ENCODE measurements at places on chromosomes 1 and 21.

GRCh38 chr1:202029171-202029665, 18.8 kb downstream of the ELF3 start:
- no peak for DNase-seq

DNA sequence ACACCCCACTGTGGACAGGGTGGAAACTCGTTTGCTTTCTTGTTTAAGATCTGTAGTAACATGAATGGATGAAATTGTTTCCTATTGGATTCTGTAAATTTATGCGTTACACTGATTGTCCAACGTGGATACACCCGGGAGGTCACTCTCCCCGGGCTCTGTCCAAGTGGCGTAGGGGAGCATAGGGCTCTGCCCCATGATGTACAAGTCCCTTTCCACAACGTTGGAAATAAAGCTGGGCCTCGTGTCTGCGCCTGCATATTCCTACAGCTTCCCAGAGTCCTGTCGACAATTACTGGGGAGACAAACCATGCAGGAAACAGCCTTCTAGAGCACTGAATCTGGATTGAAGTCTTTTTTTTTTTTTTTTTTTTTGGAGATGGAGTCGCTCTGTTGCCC, 1.4 kb downstream of the RCC1 start:
- no peak for DNase-seq

DNA sequence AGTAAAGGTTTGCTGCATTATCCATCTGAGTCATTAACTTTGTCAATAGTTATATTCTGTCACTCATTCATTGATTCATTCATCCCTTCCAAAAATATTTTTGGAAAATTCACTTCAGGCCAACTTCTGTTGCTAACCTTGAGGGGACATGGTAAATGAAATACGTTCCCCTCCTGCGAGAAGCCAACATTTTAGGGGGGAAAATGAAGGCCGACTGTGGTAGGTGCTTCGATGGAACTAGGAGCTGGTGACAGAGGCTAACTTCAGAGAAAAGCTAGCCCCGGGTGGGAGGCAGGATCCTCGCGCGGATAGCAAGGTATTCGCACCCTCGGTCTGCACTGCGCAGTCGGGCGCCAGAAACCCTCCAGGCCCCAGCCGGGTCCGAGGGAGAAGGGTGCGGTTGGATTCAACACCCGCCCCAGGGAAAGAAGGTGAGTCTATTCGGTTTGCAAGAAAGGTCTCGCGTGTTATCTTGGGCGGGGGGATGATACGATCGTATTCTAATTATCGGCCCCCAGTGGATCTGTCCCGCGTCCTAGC, 646 bp upstream of the RRP15 start:
- DNase-seq: no peak

- peak; percentile 39 for DNase-seq
These were observed 5.5 kb downstream of the KCNA10 start for GRCh38 chr1:110513511-110513910.

DNA sequence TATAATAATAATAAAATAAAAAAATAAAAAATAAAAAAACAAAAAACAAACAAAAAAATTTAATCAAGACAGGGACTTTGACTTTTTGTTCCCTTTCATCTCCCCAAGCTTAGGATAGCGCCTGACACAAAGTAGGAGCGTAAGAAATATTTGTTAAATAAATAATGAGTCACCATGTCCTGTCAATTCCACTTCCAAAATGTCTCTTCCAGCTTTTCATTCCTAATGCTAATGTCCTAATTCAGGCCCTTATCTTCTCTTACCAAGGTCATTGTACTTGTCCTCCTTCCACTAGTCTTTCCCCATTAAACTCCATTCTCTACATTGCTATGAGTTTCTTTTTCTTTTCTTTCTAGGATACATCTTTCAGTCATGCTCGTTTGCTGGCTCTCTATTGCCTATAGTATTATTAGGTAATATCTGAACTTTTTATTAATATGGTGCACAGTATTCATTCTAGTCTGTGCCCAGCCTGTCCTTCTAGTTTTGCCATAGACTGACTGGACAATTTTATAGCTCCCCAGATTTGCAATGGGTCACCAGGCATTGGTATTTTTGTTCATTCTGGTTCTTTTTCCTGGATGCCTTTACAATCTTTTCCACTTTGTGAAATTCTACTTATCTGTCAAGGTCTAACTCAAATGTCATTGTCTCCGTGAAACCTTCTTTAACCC, 11.4 kb downstream of the NEXN start:
- no peak for DNase-seq

DNA sequence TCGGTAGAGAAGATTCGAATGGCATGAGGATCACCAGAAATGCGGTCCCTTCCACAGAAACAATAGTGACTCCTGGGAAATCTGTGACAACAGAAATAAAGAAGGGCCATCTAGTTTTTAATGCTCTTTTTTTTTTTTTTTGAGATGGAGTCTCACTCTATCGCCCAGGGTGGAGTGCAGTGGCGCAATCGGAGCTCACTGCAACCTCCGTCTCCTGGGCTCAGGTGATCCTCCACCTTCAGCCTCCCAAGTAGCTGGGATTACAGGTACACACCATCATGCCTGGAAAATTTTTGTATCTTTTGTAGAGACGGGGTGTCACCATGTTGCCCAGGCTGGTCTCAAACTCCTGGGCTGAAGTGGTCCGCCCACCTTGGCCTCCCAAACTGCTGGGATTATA, 43.9 kb downstream of the L1TD1 start:
- no peak for DNase-seq

GRCh38 chr1:59154401-59154800, 142.5 kb upstream of the FGGY start:
- DNase-seq: no peak

GRCh38 chr1:43493661-43494450, 36.8 kb upstream of the PTPRF start:
- DNase-seq: peak; percentile 68

DNA sequence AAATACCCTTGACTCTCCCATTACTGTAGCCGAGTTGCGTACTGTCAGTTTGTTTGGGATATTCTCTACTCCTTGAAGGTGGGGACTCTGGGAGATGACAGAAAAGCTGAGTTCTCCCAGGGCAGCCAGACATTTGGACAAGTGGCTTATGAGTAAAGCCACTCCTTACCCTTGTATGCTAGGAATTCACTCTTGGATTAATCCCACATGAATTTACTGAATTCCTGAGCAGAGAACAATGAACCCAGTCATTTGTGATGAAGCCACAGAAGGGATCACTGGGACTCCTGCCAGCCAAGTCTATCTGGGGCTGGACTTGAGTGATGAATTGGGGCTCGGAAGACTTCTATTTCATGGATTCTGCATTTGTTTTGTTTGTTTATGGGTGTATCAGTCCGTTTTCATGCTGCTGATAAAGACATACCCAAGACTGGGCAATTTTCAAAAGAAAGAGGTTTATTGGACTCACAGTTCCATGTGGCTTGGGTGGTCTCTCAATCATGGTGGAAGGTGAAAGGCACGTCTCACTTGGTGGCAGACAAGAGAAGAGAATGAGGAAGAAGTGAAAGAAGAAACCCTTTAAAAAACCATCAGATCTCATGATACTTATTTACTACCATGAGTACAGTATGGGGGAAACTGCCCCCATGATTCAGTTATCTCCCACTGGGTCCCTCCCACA, 25.1 kb downstream of the C1orf116 start:
- DNase-seq: peak; percentile 18

GRCh38 chr1:165738794-165739193, 29.9 kb downstream of the TMCO1 start:
- no peak for DNase-seq

DNA sequence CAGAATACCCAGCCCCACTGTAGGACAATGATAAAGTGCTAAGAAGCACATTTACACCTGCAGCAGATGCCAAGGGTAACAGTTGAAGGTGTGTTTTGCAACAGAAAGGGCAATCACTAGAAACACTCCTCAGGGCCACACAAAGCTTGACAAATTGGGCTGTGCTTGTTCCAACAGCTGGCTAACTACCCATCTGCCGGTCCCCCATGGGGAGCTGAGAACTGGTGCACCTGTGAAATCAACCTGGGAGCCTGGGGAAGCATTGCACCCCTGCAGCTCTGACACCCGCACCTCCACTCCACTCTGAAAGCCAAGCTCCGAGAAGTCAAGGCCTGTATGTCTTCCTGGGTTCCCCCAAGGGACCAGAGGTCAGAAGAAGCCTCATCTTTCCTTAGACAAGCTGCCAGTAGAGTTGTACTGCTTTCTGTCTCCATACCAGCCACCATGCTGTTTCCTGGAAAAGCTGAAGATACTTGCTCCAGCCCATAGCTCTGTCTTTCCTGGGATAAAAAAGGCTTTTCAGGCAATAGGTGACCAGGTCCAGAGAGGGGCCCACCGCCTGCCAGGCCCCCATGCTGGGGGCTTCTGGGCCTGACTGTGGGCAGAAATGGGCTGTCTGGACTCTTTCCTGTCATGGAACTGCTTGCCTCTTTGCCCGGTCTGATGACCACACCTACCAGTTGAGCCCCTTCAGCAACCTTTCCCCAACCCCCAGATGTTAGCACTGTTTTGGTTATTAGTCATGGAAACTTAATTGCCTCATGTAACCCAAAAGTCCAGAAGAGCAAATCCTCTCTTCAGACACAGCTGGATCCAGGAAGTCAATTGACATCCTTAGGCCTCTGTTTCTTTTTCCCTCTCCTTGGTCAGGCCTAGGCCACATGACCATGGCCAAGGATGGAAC, 93.6 kb downstream of the KIF14 start:
- no peak for DNase-seq

DNA sequence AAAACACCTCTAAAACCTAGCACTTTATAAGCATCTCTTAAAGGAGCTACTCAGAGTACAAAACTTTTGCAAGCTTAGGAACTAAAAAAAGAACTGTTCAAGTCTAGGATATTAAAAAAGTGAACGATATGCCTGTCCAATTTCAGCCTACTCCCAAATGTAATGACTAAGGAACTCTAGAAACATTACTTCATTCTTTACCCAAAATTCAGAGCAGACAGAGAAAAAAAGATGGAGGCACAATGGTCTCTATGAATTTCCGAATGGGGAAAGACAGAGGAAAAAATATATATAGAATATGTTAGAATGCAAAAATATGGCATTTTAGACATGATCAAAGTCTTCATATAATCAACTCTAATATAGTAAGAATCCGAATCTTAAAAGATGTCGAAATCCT, 61.2 kb downstream of the TP53BP2 start:
- no peak for DNase-seq

- DNase-seq: no peak
These were observed 18.6 kb upstream of the RALGPS2 start for GRCh38 chr1:178706432-178706831.

DNA sequence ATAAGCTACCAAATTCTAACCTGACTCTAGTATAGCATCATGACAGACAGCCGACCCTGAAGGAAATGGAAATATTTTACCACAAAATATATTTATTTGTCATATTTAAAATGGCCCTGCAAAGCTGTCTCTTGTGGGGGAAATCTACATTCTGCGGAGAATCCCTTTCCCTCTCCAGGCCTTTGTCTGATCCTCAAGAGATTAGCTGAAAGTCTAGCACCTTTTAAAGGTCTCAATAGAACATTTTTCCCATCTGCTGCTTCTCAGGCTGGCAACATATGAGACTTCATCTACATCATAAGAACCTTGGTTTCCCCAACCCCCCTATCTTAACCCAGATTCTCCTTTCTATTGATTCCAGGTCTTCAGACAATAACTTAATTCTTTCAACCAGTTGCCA, 1.7 kb upstream of the OR11L1 start:
- DNase-seq: no peak

DNA sequence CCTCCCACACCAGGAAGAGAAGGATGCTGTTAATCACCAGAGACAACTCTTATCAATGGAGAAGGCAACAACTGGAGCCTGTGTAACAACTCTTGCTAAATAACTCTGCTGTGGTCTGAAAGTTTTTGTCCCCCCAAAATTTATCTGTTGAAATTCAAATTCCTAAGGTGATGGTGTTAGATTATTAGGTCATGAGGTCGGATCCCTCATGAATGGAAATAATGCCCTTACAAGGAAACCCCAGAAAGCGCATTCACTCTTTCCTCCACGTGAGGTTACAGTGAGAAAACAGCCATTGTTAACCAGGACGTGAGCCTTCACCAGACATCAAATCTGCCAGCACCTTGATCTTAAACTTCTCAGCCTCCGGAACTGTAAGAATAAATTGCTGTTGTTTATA, 141.9 kb upstream of the CXADR start:
- DNase-seq: peak; percentile 32

DNA sequence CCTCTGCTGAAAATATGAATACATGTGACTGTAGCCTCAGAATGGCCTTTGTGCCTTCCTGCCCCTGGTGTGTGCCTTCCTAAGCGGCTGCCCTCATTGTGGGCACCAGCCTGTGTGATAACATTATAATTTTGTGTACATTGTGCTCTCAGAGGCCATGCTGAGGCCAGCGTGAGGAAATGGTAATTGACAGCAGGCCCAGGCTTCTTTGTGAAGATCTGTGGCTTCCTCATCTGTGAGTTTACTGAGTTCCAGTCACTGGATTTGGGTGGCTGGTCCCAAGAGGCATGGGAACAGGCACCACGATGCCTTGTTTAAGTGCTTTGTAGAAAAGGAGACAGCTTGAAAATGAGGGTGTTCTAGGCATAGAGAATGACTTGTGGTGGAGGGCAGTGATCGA, 389.3 kb downstream of the OMA1 start:
- no peak for DNase-seq

GRCh38 chr21:42189860-42190485, 29.0 kb upstream of the ABCG1 start:
- no peak for DNase-seq

GRCh38 chr1:29062157-29062942, 61.4 kb downstream of the TMEM200B start:
- DNase-seq: no peak

- DNase-seq: no peak
These were observed 18.7 kb upstream of the GOLT1A start for GRCh38 chr1:204232526-204232925.

DNA sequence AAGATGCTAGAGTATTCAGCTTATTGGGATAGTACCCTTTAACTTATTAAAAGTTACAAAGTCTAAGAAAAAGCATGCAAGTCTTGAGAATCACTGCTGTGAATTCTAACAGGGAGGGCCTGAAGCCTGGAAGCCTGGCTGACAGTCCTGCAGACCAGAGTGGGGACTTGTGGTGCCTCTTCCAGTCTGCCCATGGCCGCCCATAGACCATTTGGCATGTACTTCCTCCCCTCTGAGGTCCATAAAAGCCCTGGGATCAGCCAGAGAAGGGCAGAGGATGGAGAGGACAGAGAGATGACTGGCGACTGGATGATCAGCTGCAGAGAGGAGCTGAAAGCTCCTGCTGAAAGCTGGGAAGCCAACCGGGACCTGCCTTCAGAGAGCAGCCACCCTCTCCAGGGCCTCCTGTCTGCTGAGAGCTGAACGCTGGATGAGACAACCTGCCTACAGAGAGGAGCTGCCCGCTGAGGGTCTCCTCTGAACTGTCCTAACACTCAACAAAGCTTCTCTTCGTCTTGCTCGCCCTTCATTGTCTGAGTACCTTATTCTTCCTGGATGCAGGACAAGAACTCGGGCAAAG, 12.5 kb upstream of the SLC1A7 start:
- no peak for DNase-seq

- DNase-seq: no peak
These were observed 116.2 kb downstream of the CENPF start for GRCh38 chr1:214719207-214719606.

GRCh38 chr21:18026359-18026758, 207.2 kb upstream of the C21orf91 start:
- no peak for DNase-seq

Measured in NT2/D1 (cell line).